Heart right ventricle (tissue), 16 donors: ENCODE measurements at places on chromosomes 5 and 9. TPM values are rescaled to one million over a fixed set of nuclear protein-coding genes. Genes with fewer than 3 reads are reported as not detected.

DNA sequence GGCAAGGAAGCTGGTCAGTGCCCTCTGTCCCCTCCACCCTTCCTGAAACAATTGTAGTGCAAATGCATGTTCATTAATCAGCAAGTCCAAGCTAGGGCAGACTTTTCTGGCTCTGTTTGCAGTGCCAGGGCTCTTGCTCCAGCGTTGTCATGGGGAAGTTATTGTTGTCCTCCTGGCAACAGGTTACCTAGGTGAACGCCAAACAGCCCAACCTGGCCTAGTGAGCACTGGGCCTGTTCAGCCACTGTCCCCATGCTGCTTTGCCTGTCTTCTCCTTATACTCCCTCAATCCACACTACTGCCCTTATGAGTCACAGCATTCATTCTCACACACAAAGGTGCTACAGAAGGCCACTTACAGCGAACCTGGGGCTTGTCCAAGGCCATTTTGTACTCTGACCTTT is 34.5 kb upstream of the GLIS3 start:
- DNase-seq: peak; percentile 57
- H3K27me3 ChIP-seq: no peaks in the 10 kb centered on the region
- H3K4me3 ChIP-seq: no peak overlapping the region
- H3K36me3 ChIP-seq: no peaks in the 10 kb centered on the region
- H3K27ac ChIP-seq: no peak overlapping the region

The TMEM252 gene
- total RNA-seq: not detected

DNA sequence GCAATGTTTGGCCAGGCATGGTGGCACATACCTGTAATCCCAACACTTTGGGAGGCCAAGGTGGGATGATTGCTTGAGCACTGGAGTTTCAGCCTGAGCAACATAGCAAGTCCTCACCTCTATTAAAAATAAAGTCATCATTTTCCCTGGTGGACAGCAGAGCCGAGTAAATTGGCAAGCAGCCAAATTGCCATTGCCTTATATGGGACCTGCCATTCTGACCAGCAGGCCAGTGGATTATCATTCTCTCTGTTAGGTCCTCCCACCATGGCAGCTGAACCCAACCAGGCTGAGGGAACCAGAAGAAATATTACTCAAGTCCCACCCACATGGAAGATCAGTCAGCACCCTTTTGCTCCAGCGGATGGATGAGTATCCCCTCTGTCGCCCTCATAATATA is 1829.9 kb downstream of the EFNA5 start:
- H3K36me3 ChIP-seq: no peaks in the 10 kb centered on the region
- no peak overlapping the region for H3K4me3 ChIP-seq
- no peaks in the 10 kb centered on the region for H3K27me3 ChIP-seq
- no peaks in the 10 kb centered on the region for H3K4me1 ChIP-seq

- no peak for DNase-seq
- no peaks in the 10 kb centered on the region for H3K27me3 ChIP-seq
- no peak overlapping the region for H3K4me3 ChIP-seq
- H3K4me1 ChIP-seq: no peaks in the 10 kb centered on the region
- no peaks in the 10 kb centered on the region for H3K36me3 ChIP-seq
Observed at GRCh38 chr5:158026304-158027031, 167.5 kb upstream of the CLINT1 start.

The FGF18 gene
- 12.9 TPM for total RNA-seq
